ENCODE measurements at places on chromosomes 7 and 10.

- no peak for DNase-seq
Measured at GRCh38 chr7:11506417-11506816, 325.6 kb downstream of the THSD7A start.

GRCh38 chr10:116259638-116260037 lies 13.4 kb downstream of the GFRA1 start:
- DNase-seq, result no peak

- DNase-seq, result no peak
Measured at GRCh38 chr7:108815815-108816214, 246.1 kb downstream of the DNAJB9 start.

DNA sequence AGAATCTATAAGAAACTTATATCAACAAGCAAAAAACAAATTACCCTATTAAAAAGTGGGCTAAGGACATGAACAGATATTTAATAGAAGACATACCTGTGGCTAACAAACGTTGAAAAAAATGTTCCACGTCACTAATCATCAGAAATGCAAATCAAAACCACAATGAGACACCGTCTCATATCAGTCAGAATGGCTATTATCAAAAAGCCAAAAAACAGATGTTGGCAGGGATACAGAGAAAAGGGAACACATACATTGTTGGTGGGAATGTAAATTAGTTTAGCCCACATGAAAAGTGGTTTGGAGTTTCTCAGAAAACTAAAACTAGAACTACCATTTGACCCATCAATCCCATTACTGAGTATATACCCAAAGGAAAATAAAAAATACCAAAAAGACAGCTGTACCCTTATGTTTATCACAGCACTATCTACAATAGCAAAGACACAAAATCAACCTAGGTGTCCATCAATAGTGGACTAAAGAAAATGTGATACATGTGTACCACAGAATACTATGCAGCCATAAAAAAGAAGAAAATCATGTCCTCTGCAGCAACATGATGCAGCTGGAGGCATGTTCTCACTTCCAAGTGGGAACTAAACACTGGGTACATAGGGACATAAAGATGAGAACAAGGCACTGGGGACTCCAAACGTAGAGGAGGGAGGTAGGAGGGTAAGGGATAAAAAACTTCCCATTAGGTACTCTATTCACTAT lies 83.8 kb upstream of the TMEM168 start:
- DNase-seq, result no peak

DNA sequence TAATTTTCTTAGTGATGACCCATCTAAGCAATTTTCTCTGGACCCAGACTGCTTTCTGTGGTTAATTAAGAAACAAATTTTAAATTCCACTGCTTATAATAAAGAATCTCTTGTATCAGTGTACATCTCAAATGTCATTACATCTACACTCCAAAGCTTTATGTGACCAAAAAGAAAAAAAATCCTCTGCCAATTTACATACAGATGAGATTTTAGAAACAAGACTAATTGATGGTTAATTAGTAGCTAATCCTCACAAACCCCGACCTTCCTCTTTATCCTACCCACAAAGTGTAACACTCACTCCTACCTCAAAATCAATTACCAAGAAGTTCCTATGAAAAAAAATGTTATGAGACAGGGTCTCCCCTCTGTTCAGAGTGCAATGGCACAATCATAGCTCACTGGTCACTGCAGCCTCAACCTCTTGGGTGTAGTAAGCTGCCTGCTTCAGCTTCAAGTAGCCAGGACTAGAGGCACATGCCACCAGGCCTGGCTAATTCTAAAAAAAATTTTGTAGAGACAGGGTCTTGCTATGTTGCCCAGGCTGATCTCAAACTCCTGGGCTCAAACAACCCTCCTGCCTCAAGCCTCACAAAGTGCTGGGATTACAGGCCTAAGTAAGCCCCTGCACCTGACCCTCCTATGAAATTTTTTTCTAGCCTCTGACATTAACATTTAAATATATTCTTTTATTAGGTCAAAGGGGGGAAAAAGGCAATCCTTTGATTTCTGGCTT lies 14.8 kb downstream of the KIF5B start:
- no peak for DNase-seq

GRCh38 chr10:72889391-72889831 lies 4.1 kb upstream of the OIT3 start:
- no peak for DNase-seq

GRCh38 chr7:108442039-108442568 lies 14.1 kb downstream of the NRCAM start:
- no peak for DNase-seq

GRCh38 chr7:57579454-57579853 lies 129.5 kb downstream of the ZNF716 start:
- no peak for DNase-seq

DNA sequence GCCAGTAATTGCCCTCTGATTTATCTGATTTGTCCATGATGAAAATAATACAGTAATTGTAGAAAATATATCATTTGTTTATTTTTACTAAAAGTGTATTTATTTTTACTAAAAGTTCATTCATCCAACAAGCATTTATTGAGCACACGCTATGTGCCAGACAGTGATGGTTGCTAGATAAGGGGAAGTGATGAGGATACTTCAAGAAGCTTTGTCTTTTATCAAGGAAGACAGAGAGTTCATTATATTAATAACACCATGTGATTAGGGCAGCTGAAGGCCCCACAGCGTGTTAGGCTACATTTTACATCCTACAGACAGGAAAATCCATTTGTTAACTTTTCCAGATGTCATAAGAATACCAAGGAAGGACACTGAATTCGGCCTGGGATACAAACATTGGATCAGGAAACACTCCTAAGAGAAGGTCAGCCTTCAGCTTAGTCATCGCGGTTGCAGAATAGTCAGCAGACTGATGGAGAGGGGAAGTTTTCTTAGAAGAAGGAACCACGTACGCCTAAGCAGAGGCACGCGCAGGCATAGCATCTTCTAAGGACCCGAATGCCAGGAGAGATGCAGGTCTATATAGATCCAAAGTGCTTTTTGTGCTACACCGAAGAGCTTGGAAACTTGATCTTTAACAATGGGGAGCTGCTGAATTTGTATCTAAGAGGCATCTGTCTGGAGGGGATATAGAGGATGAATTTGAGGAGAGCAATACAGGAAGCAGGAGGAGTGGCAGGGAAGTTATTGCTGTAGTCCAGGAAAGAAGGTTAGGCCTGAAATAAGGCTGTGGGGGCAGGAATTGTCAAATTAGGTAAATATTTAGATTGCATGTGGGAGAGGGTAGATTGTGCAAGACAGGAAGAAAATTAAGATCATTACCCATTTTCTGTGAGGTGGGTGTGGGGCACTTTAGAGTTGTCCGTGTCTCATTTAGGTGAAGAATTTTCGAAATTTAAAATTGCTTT lies 85.7 kb downstream of the LRGUK start:
- DNase-seq, result no peak

- DNase-seq, result no peak
Measured at GRCh38 chr7:92697414-92697813, 107.2 kb upstream of the FAM133B start.

DNA sequence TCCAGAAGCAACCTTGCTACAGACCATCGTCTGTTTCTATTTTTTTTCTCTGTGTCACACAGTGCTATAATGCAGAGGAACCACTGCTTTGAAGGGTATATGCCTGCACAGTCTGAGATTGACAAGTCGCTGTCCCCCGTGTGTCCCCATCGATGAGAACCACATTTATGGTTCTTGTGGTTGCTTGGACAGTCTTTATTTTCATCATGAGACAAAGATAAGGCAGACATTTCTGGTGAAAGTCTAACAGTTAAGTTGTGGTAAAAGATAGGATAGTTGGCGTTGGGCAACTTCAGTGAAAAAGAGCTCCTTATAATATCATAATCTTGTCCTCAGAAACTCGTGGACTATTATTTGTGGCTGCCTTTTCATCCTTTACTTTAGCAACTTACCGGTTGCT lies 6.3 kb upstream of the AKR1E2 start:
- no peak for DNase-seq

Measured in GM18507 (cell line).